Activated gamma-delta T cell treated with anti-CD3 and anti-CD28 coated beads, Interleukin-2, amount 50 U/mL, for 16 hours (primary cell): ENCODE measurements at places on chromosomes 5 and 9.
A peak's percentile ranks its signal among the peaks of the same experiment; 100 is the strongest.

DNA sequence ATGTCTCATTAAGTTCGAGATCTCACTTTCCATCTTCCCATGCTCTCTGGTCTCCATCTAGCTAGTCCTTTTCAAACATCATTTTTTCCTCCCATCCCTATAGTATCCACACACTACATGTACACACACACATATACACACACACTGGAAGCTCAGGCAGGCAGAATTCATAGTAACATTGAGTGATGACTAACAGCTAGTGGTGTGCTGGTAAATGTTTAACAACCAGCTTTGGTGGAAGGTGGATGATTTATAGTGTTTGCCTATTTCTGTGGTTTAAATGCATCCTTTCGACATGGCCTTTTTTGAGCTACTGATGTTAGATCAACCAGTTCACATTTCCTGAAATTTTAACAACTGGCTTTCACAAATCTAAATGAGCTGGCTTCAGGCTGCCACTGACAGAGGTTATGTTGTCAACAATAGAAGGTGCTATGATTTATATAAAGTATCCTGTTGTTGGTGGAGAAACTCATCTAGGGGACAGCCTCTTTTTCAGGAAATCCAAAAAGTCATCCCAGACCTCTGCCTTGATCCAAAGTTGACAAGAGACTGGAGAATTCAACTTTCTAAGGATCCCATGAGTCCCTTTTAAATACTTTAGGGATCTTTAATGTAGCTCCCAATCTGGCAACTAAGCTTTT is 117.8 kb downstream of the CCDC192 start:
- DNase-seq, result no peak

GRCh38 chr9:17793713-17794622 is 215.1 kb downstream of the SH3GL2 start:
- no peak for DNase-seq

- peak; percentile 81 for DNase-seq
These were observed 3.5 kb upstream of the PDLIM7 start for GRCh38 chr5:177500685-177501522.

DNA sequence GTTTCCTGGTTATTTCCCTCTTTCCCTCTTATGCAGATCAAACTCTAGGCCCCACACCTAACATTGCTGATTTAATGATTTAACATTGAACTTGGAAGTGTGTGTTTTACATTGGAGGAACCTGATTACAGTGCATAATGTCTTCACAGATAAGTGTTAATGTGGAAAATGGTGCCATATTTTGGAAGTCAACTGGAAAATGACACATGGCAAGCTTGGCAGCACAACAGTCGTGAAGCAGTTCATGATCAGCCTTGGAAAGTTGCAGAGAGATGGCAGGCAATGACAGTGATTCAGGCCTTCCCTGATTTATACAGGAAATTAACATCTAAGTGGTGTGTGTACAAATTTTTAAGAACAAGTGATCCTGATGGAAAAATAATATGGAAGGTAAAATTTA is 80.0 kb upstream of the CTNND2 start:
- DNase-seq, result no peak
